ENCODE measurements at places on chromosomes 7 and 10.

DNA sequence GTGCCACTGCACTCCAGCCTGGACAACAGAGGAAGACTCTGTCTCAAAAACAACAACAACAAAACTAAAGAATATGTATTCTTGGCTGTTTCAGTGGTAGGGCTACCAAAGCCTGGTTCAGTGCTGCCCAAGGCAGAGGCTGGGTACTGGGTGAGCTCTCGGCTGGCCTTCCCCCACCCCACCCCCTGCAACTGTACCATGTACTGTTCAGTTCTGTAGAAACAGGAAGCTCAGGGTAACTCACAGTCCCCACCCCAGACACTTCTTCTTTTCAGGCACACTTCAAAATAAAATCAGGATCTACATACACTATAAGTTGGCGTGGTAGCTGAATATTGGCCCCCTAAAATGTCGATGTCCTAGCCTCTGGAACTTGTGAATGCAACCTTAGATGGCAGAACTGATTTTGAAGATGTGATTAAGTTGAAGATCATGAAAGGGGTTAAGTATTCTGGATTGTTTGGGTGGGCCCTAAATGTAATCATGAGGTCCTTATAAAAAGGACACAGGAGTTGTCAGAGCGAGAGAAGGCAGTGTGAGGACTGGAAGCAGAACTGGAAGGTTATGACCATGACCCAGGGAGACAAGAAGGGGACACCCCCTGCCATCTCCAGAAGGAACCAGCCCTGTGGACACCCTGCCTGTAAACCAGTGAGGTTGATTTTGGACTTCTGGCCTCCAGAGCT is 31.2 kb downstream of the TBXAS1 start:
- DNase-seq: peak; percentile 84

DNA sequence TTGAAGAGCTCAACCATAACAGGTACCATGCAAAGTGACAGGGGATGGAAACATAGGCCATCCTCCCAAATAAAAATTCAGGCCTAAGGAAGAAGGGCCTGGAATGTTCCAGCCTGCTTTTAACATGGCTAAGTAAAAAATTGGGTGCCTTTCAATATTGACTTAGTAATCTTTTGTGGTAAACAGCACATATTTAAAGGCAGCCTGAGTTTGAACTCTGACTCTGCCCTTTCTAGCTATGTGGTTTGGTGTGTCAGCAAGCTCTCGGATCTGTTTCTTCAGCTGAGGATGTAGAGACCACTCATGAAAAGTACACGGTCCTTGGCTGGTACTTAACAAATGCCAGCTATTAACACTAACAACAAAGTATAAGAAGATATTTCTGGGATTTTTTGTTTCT is 191.8 kb upstream of the CDCA7L start:
- DNase-seq: no peak

- DNase-seq: no peak
These were observed 1.4 kb downstream of the ERLIN1 start for GRCh38 chr10:100184426-100184825.

- no peak for DNase-seq
These were observed 944 bp downstream of the PCOLCE start for GRCh38 chr7:100602889-100603725.

GRCh38 chr10:127890832-127891334 is 1.9 kb downstream of the CLRN3 start:
- DNase-seq: no peak

DNA sequence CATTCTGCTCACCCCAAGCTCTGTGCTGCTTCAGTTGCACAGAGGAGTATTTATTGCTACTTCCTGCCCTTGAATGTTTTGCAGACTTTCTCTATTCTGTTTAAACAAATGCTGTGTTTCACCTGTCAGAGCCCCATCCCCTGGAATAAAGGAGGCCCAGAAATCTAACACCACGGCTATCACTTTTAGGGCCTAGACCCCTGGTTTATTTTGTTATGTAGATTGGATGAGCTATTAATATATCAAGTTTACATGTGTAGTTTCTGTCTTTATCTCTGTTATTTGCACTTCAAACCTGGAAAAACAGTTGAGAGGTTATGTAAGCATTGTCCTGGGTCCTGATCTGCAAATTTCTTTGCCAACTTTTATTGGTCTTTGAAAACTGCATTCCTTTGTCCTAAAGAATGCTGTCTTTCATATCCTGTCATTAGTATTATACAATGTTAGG is 630.1 kb downstream of the PARD3 start:
- DNase-seq: no peak

GRCh38 chr7:46513447-46513848 is 592.4 kb upstream of the IGFBP3 start:
- no peak for DNase-seq

- no peak for DNase-seq
These were observed 133.4 kb downstream of the MACC1 start for GRCh38 chr7:20083781-20084180.

DNA sequence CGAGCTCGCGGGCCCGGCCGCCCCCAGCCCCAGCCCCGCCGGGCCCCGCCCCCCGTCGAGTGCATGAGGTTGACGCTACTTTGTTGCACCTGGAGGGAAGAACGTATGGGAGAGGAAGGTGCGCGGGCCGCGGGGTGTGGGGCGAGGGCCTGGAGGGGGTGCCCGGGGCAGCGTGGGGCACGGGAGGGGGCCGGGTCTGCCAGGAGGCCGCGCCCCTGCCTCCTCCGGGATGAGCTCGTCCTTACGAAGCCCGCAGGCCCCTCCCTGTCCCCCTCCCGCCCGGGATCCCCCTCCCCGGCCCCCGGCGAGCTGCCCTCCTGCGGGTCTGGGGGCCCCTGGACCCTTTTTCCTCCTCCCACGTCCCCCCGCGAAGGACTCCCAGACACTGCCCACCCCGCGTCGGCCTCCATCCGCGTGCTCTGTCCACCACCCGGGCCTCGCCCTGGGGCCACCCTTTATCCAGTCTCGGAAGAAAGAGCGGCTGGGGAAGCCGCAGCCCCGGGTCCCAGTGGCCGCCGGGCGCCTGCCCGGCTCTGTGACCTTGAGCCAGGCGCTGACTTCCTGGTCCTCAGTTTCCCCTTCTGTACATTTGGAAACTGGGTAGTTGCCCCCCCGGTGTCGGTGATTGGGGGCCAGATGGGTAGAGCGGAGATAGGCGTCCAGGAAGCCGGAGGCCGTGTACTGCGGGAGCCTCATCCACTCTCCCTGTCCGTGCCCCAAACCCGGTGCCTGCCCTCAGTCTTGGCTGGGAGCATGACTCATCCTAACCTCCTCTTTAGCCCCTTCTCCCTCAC is 521 bp downstream of the LIMK1 start:
- peak; percentile 29 for DNase-seq

GRCh38 chr7:111654343-111654742 is 92.1 kb upstream of the IMMP2L start:
- DNase-seq: no peak

DNA sequence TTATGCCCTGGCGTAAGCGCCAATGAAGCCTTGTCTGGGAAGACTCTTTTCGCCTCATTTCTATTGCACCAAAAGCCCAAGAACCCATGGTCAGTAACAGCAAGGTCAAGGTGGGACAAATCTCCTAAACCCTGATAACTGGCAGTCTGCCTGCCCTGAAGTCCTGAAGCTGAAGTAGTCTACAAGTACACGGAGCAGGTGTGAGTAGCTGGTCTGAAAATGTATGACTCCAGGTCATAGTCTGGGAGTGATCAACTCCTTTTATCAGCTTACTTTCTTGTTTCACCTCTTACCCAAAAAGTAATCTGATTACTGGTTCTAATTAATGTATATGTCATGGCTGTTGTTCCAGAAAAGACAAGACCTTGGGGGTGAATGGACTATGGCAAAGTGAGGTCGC is 107.3 kb upstream of the EFCAB10 start:
- DNase-seq: no peak

DNA sequence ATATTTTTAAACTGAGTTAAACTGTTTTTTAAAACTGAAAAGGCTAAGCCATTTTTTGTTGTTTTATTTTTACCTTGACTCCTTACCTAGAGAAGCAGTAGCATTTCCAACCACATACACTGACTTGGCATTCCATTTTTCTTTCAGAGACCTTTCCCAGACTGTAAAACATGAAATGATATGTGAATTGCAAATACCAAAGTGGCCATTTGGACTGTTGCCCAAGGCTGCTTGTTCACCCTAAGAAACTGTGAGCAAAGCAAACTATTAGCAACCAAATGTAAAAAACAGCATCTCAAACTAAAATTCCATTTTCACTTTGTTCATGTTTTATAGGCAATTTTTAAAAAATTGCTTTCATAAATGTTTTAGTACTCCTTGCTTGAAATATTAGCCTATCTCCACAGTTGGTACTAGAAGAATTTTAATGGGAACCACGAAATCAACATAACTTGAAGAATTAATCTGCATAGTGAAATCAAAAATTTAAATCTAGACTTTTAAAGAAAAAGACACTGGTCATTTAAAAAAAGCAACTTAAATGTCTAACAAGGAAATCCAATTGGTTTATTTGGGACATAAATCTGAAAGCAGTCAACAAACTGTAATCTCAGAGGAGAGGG is 10.8 kb downstream of the UROS start:
- no peak for DNase-seq

All from bone marrow (tissue), 2 donors.